T-helper 2 cell (primary cell): ENCODE measurements at places on chromosomes 11 and 22.
A peak's percentile ranks its signal among the peaks of the same experiment; 100 is the strongest.

DNA sequence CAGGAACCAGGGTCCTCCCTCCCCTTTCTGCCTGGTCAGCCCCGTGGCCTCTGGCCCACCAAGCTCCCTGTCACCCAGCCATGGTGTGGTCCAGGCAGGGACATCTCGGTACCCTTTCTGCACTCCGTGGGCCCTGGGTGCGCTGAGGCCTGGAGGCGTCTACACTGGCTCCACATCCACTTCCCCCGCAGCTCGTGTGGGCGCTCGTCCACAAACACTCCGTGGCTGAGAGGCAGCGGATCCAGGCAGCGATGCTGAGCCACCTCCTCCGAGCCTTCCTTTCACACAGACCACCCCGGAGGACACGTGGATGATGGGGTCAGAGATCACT lies 16.1 kb downstream of the RNH1 start:
- DNase-seq = no peak

GRCh38 chr22:20981787-20982562 lies at the start of gene LZTR1:
LZTR1 (plus strand) TSS chr22:20982297; CDS start chr22:20982372, 75 bp downstream.
- peak; percentile 25 for DNase-seq

DNA sequence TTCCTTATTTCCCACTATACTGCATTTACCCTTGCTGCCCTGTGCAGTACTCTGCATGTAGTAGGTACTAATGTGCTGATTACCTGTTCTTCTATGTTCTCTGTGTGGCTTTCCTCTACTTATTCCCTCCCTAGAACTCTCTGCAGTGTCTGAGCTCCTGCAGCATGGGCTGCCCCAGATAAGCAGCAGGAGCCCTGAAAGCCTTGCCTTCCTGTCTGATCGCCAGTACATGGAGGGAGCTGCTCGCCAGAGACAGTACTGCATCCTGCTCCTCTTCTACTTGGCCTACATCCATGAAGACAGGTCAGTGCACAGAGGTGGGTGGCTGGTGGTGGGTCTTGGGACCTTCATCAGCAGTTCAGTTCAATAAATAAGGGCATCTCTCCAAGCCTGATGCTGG lies 42.2 kb upstream of the CCDC134 start:
- no peak for DNase-seq

DNA sequence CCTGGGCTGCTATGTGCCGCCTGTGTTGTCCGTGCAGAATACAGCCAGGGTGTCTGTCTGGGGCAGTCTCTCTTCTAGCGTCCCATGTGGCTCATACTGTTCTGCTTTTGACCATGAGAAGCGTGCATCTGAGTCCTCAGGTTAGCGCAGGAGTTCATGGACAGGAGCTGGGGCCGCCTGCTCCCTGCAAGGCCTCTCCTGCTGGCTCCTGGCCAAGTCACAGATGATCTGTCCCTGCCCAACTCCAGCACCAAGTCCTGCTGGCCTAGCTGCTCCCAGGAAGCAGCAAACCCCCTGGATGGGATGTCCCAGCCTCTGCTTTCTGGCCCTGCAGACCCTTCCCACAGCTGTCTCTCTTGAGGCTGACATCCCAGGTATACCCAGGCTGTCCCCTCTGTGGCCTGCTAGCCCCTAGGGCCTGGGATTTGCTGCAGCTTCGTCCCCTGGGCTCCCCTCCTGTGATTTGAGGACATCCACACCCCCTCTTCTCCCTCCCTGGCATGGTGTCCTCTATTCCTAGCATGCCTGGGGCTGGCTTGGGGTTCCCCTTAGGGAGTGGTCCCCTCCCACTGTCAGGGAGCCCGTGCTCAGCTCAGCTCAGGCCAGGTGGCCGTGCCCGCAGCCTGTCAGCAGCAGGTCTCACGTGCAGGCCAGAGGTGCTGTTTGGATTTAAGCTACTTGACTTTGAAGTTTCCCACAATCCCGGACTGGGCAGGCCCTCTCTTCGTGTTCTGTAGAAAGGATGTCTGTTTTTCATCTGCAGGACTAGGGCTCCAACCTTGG lies 17.8 kb downstream of the PRR5 start:
- DNase-seq = no peak

DNA sequence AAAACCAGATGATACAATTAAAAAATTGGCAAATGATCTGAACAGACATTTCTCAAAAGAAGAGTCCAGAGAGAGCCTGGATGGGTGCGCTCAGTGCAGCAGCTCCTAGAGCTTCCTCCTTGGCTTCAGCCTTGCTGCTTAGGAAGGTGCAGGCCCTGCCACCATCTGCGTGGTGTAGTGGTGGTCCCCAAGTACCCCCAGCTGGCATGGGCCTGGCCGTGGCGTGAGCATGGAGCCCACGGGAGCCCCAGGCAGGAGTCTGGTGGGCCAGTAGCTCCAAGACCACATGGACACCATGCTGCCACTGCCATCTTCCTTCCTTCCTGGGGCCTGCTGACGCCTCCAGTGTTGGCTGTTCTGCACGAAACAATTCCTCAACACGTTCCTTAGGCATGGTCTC lies 20.5 kb downstream of the THY1 start:
- DNase-seq = no peak

DNA sequence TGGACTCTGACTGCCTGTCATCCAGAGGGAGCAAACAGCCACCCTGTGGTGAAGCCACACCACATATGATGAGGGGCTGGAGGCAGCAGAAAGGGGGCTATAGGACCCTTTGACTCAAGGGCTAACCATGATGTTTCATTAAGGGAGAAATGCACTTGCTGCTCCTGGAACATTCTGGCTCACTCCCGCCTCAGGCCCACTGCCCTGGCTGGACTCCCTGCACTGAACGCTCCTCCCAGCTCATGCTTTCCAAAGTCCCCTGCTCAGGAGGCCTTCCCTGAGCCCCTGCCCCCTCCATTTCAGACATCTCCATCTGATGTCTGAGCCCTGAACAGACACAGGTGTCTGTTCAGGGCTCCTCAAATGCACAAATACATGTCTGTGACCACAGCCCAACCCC lies 69.1 kb downstream of the CDKN1C start:
- DNase-seq = no peak

DNA sequence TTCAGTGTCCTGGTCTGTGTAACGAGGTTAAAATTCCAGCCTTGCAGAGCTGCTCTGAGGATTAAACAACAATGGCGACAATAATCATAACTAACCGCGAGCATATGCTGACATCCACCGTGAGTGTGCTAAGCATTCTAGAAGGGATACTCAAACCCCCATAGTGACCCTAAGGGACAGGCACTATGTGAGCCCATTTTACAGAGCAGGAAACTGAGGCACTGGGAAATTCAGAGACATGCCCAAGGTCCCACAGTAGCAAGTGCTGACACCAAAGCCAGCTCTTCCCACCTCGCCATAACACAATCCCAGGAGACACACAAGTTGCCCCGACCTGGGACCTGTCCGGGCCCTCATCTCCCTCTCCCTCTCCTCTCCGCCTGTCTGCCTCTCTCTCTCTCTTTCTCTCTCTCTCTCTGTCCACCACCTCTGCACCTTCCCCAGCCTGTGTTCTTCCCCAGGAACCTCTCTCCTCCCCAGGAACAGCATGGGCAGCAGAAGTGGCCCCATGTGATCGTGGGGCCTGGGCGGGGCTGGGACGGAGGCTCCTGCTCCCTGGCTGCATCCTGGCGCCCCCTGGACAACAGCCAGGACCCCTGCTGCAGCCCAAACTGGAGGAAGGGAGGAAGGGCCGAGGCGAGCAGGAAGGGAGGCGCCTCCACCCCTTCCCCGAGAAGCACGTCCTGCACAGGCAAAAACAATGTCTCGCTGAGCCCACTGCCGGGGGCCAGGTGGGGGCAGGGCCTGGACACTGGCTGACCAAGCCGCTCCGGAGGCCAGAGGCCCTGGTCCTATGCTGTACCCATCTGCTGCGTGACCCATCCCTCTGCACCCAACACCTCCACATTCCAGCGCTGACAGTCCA lies 14.8 kb upstream of the MFNG start:
- DNase-seq = no peak

DNA sequence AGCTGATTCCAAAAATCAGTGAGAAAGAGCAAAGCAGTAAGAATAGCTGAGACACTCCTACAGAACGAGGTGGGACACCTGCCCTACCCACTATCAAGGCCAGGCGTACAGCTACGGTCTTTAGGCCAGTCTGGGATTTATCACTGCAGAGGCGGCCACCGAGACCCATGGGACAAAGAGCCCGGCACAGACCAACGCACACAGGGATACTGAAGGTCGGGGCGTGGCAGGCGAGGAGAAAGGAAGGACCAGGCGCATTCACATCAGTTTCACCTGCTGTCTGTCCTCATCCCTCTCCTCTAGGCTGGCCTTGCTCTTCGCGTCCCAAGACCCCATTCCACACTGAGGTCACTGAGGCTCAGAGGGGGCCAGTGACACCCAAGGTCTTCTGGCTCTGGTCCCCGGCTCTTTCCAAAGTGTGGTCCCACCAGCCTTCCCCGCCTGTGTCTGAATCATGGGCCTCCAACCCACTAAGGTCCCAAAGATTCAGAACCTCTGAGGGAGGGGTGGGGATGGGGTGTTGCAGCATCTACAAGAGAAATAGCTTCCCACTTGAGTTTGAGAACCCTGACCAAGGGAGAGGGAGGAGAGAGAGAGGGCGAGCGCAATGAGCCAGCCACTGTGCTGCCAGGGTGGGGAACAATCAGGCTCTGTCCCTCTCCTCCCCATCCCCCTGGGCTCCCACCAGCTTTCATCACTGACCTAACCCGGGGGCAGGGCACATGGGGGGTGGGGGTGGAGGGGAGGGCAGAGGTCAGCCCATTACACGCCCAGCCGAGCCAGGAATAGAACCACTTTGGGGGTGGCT lies 7.2 kb upstream of the PICK1 start:
- DNase-seq = no peak

- no peak for DNase-seq
Measured at GRCh38 chr22:40491990-40492631, 121.7 kb downstream of the SGSM3 start.

DNA sequence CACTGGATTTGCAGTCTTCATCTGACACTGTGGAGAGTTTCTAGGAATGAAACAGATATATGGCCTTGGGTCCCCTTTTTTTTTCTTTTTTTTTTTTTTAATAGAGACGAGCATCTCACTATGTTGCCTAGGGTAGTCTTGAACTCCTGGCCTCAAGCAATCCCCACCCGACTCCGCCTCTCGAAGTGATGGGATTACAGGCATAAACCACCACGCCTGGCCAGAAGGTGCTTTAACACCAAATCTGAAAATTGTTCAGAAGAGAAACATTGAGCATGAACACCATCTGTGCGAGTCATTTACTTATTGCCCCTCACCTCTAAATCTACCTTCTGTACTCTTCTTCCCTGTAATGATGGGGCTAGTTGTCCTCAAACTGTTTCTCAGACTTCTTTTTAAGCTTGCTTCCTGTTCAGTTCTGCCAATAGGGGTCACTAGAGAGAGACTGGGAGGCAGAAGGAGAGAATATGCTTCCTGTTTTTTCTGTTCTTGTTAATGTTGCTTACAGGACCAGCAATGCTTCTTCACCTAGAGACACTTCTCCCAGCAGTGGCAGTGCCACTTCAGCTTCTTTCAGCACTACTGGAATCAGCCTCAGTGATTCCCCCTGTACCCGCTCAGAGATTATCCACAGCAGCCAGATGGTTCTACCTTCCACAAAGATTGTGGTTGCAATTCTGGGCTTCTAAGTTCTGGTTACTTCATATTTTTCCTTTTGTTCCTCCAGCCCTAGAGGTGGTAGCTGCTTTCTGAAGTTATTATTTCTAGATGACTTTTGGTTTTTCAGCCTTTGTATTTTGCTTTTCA lies 20.8 kb upstream of the ZBED5 start:
- no peak for DNase-seq

DNA sequence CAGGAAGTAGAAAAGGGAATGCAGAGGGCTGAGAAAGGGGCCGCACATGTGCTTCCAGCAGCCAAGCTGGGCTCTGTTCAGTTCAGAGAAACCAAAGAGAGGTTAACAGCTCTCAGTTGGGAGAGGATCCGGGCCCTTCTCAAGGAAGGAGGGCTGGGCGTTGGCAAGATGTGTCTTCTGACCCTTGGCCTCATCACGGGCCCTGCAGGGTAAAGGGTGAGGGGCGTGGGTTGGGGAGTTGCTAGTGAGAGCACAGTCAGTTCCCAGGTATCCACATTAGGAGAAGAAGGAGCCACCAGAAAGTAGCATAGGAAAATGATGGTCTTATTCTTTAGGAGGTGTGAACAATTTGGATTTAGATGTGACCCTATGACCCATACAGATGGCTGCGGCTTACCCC lies 73.0 kb downstream of the OSBP2 start:
- no peak for DNase-seq

DNA sequence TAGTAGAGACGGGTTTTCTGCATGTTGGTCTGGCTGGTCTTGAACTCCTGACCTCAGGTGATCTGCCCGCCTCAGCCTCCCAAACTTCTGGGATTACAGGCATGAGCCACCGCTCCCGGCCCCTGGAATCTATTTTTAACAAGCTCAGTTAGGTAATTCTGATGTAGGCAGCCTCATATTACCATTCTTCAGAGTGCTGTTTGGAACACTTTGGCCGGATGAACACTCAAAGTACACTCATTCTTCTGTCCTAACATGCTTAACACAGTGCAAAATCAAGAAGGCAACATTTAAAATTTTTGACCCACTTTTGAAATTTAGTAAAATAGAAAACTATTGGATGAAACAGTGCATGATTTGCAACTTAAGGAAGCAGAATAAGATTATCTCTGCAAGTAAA lies 586.7 kb upstream of the CHORDC1 start:
- DNase-seq = no peak

GRCh38 chr11:65489035-65489705 lies 9.7 kb upstream of the MALAT1 start:
- DNase-seq = no peak

DNA sequence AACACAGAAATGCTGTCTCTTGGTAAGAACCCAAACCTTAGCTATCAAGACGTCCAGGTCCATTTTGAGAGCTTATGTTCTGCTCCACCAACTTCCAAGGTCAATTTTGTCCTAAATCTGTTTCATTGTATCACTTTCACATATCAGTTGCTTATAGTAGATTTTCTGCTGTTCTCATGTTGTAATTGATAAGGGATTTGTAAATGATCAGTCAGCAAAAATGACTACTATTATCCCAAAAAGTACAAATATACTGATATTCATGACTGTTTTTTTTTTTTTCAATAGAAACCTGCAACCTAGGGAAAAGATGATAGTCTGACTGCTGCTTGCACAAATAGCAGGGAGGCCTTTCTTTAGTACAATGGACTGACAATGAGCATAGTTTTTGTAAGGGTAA lies 128.1 kb downstream of the ARHGAP20 start:
- DNase-seq = no peak

- peak; percentile 42 for DNase-seq
Measured at GRCh38 chr11:45872651-45873356, 12.6 kb upstream of the MAPK8IP1 start.

DNA sequence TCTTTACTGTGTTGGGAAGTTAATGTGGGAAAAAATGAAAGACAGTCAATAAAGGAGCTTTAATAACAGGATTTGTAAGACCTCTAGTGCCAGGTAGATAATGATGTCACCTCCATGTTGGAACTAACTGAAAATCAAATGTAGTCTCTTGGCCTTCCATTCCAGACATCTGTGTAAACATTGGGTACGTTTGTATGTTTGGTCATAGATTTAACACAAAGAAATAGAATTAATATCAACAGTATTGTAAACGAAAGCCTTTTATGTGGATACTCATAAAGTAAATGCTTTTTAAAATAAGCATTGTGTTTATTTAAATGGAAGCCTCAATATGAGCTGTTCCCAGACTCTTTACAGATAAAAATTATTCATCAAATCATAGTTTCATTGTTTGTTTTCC lies 605.7 kb downstream of the METTL15 start:
- no peak for DNase-seq
